Stimulated activated CD8-positive, alpha-beta memory T cell treated with anti-CD3 and anti-CD28 coated beads, Interleukin-15, amount 100 ng/mL, for 48 hours (primary cell): ENCODE measurements at places on chromosomes 7 and 10.
A peak's percentile ranks its signal among the peaks of the same experiment; 100 is the strongest.

DNA sequence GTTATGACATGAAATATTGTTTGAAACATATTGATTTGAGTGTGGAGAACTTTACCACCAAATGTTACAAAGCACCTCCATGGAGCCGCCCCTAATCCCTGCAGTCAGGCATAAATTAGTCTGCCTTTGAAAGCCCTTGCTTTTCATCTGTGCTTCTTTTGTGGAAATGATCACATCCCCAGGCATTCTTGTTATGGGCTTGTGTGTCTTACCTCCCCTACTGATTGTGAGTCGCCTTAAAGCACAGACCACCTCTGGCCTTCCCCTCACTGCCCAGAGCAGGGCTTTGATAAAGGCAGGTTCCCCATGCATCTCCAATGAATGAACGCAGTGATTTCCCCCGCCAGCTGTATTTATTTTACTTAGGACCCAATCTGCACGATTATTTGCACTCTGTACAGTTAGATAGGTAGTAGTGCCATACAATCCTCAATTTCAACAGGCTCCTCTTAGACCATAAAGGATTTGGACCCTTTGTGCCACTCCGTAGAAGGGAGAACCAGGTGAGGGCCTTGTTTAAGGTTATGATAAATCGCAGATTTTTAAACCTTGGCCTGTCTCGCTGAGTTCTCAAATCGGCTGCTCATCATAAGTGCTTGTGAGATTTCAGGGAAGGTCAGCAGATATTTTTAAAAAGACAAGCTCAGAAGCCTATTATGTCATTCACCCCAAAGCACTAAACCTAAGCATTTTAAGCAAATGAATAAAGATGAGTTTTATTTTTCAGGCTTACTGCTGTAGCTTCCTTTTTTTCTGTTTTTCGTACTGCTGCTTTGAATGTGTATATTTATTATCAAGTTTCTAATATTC lies 107.8 kb downstream of the CUBN start:
- DNase-seq: no peak

GRCh38 chr10:1102416-1102815 lies 46.2 kb downstream of the WDR37 start:
- DNase-seq: peak; percentile 27

- peak; percentile 63 for DNase-seq
These were observed 148.2 kb downstream of the CELF2 start for GRCh38 chr10:11165591-11166543.

- no peak for DNase-seq
These were observed 962 bp downstream of the ZKSCAN1 start for GRCh38 chr7:100016215-100016901.

- DNase-seq: no peak
These were observed 46.2 kb downstream of the BLNK start for GRCh38 chr10:96225119-96225518.

- no peak for DNase-seq
These were observed 56.9 kb downstream of the PRR15 start for GRCh38 chr7:29620556-29620930.

DNA sequence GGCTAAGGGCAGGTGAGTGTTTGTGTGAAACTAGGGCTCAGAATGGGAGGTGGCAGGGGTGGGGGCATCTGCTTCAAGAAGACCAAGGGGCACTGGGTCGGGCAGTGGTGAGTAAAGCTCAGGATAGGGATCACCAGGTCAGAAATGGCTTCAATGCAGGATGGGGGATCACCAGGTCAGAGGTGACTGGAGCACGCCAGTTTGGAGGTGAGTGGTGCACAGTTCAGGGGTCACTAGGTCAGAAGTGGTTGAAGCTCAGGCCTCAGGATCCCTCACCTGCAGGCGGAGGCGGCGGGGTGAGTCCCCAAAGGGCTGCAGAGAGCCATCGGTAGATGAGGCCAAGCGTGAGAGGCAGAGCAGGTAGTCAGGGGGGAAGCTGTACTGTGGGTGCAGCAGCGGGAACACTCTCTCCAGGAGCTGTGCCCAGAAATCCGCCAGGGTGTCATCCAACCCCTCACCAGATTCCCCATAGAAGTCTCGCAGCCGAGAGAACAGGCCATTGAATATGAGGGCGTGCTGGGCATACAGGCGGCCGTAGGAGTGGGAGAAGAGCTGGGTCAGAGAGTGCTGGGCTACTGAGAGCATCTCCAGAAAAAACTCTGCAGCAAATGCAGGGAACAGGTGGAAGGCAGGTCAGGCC lies 1.8 kb downstream of the GPC2 start:
- no peak for DNase-seq

DNA sequence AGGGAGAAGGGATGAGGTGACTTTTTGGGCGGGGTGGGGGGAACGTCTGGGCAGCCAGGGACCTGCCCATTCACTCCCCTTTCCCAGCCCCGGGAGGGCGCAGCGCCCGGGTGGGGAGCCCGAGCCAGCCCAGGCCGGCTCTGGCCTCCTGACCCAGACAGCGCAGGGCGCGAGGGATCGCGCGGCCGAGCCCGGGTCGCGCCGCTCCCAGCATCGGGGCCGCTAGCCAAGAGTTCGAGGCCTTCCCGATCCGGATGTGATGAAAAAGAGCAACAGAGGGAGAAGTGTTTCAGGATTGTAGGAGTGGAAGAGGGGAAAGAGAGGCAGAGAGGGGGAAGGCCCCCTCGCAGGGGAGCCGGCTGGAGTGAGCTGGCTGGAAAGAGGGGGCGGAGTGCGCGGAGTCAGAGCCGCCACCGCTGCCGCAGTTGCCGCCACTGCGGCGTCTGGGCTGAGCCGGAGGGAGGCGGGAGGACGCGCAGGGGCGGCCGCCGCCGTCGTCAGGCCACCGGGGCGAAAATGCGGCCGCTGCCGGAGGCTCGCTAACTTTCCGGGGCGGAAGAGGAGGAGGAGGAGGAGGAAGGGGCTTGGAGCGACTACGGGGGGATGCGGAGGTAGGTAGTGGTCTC lies at the start of gene MDFIC:
MDFIC (plus strand) TSS at position 69 of the 626 bp plus-strand sequence. CDS start 940 bp downstream, outside the sequence.
- DNase-seq: peak; percentile 67

DNA sequence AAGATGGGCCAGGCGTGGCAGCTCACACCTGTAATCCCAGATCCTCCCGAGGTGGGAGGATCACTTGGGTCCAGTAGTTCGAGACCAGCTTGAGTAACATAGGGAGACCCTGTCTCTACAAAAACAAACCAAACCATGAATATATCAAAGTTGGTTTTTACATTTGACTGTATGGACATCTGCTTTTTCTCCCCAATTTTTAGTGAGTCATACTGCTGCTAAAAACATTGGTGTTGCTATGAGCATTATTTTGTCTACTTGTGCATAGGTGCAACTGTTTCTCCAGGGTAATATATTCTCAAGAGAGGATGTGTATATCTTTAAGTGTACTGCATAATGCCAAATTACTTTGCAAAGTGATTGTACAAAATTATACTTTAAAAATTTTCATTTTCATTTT lies 769 bp upstream of the TMEM248 start:
- DNase-seq: no peak

DNA sequence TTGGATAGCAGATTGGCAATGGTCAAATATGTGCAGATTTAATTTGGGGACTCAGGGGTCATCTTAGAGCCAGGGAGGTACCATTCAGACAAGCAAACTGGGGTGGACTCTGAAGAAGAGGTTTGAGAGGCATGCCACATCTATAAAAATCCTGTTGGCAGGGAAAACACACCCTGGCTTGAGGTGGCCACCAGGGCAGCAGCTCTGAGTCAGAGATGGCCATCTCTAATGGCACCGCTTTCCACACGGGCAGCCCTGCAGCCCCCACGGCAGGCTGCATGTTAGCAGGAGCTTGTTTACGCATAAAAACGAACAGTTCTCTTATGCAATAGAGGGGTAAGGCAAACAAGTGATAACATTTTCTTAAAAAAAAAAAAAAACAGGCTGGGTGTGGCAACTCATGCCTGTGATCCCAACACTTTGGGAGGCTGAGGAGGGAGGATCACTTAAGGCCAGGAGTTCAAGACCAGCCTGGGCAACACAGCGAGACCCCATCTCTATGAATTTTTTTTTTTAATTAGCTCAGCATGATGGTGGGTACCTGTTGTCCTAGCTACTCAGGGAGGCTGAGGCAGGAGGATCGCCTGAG lies 14.9 kb downstream of the DLG5 start:
- no peak for DNase-seq

DNA sequence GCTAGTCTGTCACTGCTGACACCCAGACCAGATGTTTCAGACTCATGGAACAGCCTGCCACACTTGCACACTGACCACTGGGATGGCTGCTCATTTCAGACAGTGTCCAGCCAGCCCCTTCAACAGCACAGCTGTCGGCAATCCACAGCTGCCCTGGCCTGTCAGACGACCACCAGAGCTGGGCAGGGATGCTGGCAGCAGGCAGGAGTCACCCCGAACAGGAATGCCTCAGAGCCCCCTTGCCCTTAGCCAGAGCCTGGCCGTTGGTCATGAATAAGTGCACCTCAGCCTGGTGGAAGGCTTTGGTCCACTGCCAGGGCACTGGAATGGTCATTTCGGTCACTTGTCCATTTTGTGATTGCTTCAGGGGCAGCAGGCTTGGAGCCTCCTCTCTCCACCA lies 149.6 kb upstream of the TCERG1L start:
- DNase-seq: no peak

GRCh38 chr10:109837384-109837783 lies 85.9 kb downstream of the XPNPEP1 start:
- no peak for DNase-seq

- DNase-seq: no peak
These were observed 441 bp downstream of the BMI1 start for GRCh38 chr10:22321156-22321923.

- DNase-seq: no peak
These were observed 67.2 kb upstream of the OIT3 start for GRCh38 chr10:72826346-72826745.

GRCh38 chr10:62049624-62050345 lies 148.3 kb downstream of the ARID5B start:
- no peak for DNase-seq
